ENCODE measurements at places on chromosomes 2 and 18.

- DNase-seq = no peak
Observed at GRCh38 chr2:49251766-49252165, 97.5 kb upstream of the FSHR start.

GRCh38 chr2:47907039-47907781, 912 bp upstream of the FBXO11 start:
- DNase-seq = peak; percentile 21

GRCh38 chr2:192067631-192068030, 127.1 kb downstream of the TMEFF2 start:
- DNase-seq = no peak

- peak; percentile 57 for DNase-seq
Observed at GRCh38 chr2:218217360-218218267, 625 bp downstream of the ARPC2 start.

DNA sequence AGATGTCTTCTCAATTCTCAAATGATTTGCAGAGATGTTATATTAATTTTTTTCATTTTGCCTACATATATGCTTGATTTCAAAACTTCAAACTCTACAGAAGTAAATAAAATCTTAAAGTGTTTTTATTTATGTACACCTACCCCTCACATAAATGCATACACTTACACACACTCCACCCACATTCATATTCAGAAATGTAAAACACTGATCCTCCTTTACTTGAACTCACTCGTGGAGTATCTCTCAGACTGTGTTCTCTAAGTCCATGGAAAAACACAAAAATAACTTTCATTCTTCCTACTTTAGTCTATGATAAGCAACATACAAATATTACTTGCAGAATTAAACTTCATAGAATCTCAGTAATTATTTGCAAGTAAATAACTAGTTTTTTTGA, 209.1 kb upstream of the RBMS1 start:
- no peak for DNase-seq

DNA sequence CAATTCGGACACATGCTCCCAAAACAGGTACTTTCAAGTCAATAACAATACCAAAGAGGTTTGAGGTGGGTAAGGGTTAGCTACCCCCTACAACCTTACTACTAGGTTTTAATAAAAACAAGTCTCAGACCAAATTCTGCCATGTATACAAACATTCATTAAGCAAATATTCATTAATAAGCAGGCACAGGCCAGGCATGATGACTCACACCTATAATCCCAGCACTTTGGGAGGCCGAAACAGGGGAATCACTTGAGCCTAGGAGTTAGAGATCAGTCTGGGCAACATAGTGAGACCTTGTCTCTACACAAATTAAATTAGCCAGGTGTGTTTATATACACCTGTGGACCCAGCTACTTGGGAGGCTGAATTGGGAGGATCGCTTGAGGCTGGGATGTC, 11.7 kb upstream of the ELAC1 start:
- no peak for DNase-seq

- no peak for DNase-seq
Observed at GRCh38 chr2:236964291-236964690, 121.4 kb upstream of the COPS8 start.

Data from T-helper 1 cell (primary cell).